ENCODE measurements at places on chromosomes 1 and 21.

DNA sequence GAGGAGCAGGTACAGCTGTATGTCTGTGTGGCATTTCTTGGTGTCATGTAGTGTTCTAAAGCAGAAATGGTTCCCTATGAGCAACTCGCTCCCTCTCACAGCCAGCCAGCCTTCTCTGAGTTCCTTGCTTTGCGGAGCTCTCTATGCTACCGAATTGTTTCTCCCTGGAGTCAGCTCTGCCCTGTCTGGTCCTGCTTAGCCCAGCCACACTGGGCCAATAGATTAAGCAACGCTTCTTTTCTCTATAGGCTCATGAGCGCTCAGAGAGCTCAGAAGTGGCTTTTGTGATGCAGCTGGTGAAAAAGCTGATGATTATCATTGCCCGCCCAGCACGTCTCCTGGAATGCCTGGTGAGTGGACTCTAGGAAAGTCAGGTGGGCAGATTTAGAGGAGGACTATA lies 113.1 kb downstream of the PIK3R3 start:
- DNase-seq, result no peak

- no peak for DNase-seq
These were observed 6.8 kb downstream of the TSPEAR start for GRCh38 chr21:44704636-44705001.

DNA sequence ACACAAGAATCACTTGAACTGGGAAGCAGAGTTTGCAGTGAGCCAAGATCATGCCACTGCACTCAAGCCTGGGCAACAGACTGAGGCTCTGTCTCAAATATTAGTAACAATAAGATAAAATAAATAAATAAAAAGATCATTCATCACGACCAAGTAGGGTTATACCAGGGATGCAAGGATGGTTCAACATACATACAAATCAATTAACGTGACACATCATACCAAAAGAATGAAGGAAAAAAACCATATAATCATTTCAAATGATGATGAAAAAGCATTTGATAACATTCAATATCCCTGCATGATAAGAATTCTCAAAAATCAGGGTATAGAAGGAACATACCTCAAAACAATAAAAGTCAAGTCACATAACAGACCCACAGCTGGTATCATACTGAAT lies 38.3 kb downstream of the PHTF1 start:
- DNase-seq, result no peak

- no peak for DNase-seq
These were observed 287.0 kb downstream of the GPATCH2 start for GRCh38 chr1:217343907-217344306.
